ENCODE measurements at places on chromosomes 1 and 21. TPM values are rescaled to one million over a fixed set of nuclear protein-coding genes. Genes with fewer than 3 reads are reported as not detected.
A peak's percentile ranks its signal among the peaks of the same experiment; 100 is the strongest.

DNA sequence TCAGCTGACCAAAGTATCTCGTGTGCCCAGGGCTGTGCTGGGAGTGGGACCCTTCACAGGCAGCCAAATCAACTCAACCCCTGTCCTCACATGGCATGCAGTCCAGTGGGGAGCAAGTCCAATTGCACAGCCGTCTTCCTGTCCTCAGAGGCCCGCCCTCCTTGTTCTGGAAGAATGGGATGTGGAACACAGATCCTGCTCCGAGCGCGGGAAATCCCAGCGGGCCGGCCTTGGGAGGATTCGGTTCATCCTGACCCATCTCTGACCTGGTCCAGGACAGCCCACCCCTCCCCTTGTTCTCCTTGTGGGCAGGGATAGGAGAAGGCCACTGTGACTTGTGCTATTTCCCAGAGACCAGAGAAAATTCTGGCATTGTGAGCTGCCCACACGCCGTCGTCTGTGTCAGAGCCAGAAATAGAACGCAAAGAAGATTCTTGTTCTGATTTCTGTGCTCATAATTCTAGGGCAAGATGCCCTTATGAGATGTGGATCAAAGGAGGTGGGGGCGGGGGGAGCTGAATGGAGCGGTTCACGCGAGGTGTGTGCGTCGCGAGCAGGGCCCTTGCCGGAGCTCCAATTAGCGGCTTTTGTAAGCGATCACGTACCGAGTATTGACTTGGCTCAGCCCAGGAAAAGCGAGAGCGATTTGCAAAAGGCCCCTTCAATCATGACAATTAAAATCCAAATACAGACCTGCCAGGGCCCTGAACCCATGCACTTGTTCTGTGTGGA is 79.2 kb downstream of the AJAP1 start:
- H3K27me3 ChIP-seq = peaks cover 26% of the 10 kb centered on the region
- no peak overlapping the region for H3K4me3 ChIP-seq
- H3K27ac ChIP-seq = no peak overlapping the region
- H3K4me1 ChIP-seq = peaks cover 8% of the 10 kb centered on the region

DNA sequence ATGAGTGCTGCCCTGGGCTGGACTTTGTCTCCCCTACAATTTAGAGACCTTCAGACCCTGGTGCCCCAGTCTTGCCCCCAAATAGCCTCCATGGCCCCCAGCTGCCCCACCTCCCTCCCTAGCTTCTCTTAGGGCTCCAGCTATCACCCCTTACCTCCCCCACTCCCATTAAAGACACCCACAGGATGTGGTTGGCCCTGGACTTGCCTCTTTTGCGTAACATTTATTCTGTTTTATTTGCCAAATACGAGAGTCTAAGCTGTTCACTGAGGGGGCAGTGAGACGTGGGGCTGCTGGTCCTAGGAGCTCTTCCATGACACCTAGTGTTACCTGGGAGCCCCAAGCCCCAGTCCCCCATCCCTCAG is 4.5 kb downstream of the ZC3H12A start:
- no peak for DNase-seq
- peaks cover 2% of the 10 kb centered on the region for H3K27me3 ChIP-seq
- H3K4me1 ChIP-seq = peaks cover 9% of the 10 kb centered on the region
- no peak overlapping the region for H3K4me3 ChIP-seq
- H3K27ac ChIP-seq = peak overlapping the region; percentile 64

GRCh38 chr1:167244244-167244643 is 23.6 kb downstream of the POU2F1 start:
- no peak overlapping the region for H3K4me3 ChIP-seq
- no peaks in the 10 kb centered on the region for H3K27me3 ChIP-seq
- H3K36me3 ChIP-seq = peaks cover 4% of the 10 kb centered on the region
- peaks cover 5% of the 10 kb centered on the region for H3K4me1 ChIP-seq

Gene EPHA8
- total RNA-seq = 0.24 TPM

Gene S100A8
- total RNA-seq = not detected
